Neural progenitor cell (in vitro differentiated cells): ENCODE measurements at places on chromosomes 5 and 9. TPM values are rescaled to one million over a fixed set of nuclear protein-coding genes. Genes with fewer than 3 reads are reported as not detected.

DNA sequence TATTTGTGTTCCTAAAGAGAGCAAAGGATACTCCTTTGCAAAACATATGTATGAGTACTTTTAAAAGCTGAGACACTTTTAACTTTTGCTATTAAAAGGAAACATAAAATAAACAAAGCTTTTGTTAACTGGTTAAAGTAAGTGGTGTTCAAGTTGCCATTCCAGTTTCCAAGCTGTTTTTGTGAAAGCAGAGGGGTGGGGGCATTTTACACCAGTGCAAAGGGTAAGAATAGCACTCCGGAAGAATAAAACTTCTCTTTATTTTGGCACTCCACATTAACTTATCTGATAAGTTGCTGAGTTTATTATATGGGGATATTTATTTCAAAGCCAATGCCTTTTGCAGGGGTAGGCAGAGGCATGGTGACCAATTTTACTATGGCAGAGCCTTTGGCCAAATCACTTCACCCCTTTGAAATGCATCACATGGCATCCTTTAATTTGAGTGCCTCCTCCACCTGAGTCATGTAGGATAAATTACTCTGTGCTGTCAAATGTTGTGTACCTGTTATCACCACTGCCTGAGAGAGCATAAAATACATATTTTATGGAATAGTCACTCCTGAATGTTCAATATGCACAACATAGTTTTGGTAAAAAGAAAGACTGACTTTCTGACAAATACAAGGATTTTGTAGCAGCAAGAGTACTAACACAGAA, 62.9 kb downstream of the MLLT3 start:
- no peak for DNase-seq

DNA sequence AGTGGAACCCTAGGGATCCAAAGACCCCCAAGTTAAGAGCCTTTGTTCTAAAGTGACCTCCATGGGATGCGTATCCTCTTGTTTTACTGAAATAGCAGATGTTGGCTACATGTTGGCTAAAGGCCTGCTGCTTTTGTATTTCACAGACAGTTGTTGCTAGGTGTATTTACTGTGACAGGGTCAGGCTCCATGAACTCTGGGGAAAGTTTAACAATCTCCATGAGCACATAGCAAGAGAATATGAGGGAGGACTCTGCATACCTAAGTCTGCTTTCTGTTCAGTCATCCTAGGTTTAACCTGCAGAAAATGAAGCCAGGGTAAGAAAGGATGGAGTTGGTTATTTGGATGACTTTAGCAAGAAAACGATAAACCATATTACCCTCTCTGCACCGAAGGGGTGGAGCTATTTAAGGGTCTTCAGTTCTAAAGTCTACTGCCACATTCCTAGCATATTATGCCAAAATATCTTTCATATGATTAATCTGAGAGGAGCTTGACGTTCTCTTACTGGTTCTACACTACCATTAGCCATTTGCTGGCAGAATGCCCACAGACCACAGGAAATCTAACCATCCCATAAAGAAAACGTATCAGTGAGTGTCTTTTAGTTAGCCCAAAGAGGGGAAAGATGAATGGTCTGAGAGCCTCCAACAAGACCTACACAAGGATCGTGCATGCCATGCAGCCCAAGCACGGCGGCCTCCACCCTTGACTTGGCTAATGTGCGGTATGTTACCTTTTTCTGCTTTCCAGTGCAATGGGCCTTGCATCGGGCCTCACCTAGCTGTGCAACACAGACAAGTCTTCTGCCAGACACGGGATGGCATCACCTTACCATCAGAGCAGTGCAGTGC, 127.8 kb downstream of the SAXO1 start:
- DNase-seq: no peak

The PDE6A gene
- total RNA-seq: not detected in 2 replicates

The BOD1 gene
- total RNA-seq: 144 and 175 TPM in 2 replicates

The SHISAL2B gene
- 10.4 and 17.8 TPM in 2 replicates for total RNA-seq
